ENCODE measurements at places on chromosomes 7 and 10. TPM values are rescaled to one million over a fixed set of nuclear protein-coding genes. Genes with fewer than 3 reads are reported as not detected.

DNA sequence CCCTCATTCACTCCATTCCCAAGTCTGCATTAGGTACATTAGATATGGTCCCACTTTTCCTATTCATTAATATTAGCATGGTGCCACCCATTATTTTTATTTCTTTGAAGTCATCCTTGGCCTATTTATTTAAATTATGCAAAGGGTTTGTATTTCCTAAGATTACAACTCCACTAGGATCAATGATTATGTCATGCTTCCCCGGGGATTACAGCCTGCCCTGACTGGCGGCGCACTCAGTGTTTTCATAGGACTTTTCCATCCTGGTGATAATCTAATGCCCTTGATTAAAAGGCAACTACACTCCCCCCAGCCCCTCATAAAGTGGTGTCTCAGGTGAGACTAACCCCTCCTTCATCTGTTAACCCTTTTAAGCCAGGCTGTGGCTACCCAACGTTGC lies 187.2 kb downstream of the POU6F2 start:
- no peak for DNase-seq

DNA sequence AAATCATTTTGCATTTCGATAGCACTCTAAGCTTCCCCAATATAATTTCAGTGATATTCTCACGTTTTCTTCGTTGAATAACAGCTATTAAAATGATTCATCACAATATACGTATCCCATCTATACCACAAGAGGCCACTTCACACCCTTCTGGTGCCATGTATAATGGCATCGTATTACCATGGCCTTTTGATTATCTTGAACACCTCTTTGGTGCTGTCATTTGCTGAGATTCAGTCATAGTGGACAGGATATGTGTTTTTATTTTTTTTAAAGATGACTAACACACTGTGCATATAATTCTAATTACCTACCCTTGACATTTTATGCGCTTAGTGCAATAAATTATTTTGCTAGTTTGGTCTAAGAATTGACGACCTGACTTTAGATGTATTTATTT lies 6.7 kb upstream of the INSYN2A start:
- DNase-seq: no peak

DNA sequence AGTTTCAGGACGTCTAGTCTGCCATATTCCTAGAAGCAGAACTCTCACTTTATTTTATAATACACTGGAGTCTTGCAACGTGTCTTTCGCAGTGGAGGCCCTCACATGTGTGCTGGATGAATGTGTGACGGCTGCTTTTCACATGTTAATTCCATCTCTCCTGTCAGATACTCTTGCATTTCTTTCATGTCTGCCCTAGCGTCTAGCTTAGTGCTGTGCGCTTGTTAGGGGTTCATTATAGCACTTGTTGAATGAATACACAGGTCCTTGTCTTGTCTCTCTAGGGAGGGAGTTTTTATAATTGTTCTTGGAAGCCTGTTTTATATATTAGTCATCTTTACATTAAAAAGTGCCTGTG lies 94.4 kb downstream of the MAP3K8 start:
- DNase-seq: no peak

- DNase-seq: no peak
Observed at GRCh38 chr10:34037499-34037898, 703.0 kb upstream of the NRP1 start.

DNA sequence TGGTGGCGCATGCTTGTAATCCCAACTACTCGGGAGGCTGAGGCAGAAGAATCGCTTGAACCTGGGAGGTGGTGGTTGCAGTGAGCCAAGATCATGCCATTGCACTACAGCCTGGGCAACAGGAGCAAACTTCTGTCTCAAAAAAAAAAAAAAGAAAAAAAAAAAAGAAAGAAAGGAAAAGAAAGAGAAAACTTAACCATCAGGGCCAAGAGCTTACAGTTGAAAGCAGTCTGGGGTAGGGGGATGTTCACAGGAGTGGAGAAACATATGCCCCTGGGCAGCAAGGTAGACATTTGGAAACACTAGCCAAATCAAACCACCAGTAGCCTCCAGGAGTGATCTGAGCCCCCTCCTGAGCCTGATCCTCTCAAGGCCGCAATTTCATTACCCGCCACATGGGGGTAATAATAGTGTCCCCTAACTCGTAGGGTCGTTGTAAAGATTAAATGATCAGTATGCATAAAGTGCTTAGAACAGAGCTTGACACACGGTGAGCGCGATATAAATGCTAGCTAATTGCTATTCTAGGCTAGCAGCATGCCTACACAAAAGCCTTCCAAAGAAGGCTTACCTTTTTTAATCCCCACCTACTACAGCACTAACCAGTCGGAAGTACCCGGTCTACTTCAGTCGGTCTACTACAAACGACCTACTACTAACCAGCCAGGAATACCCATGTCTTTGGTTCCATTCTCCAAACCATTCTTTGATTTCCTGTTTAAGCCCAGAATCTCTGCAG lies 274.3 kb upstream of the NEBL start:
- no peak for DNase-seq

GRCh38 chr7:82810558-82811259 lies 352.0 kb downstream of the PCLO start:
- DNase-seq: peak; percentile 45

GRCh38 chr10:35758076-35758475 lies 116.0 kb upstream of the FZD8 start:
- DNase-seq: no peak

- no peak for DNase-seq
Observed at GRCh38 chr10:89659143-89660131, 14.4 kb upstream of the PANK1 start.

- no peak for DNase-seq
Observed at GRCh38 chr7:20183086-20183485, 34.1 kb downstream of the MACC1 start.

DNA sequence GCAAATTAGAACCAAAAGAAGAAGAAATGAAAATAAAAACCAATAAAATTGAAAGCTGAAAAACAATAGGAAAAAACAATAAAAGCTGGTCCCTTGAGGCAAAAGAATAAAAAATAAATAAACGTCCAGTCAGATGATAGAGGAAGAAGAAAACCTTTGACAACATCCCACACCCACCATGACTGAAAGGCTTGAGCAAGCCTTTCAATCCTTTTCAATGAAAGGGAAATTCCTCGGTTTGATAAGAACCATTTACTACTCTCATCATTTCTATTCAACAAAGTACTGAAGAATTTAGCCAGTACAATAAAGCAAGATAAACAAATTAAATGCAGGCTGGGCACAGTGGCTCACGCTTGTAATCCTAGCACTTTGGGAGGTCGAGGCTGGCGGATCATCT lies 3.8 kb downstream of the SLC25A40 start:
- no peak for DNase-seq

DNA sequence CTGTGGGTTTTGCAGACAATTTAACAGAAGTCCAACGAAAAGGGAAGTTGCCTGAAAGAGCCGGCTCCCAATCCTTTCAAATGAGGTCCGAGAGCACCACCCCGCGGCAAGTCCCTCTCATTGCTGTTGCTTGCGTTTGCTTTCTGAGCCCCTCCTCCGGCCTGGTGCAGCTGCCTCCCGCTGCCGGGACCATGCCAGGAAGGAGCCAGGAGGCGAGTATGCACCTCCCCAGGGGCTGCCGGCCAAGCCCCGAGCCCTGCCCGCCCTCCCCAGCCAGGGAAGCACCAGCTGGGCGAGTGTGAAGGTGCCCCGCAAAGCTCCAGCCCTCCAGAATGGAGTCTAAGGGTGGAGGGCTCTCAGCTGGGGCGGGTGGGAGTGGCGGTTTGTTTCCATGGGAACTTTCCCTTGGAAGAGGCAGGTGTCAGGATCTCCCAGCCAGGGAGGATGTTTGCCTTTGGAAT lies 25.8 kb upstream of the PPP2R2D start:
- peak; percentile 57 for DNase-seq

DNA sequence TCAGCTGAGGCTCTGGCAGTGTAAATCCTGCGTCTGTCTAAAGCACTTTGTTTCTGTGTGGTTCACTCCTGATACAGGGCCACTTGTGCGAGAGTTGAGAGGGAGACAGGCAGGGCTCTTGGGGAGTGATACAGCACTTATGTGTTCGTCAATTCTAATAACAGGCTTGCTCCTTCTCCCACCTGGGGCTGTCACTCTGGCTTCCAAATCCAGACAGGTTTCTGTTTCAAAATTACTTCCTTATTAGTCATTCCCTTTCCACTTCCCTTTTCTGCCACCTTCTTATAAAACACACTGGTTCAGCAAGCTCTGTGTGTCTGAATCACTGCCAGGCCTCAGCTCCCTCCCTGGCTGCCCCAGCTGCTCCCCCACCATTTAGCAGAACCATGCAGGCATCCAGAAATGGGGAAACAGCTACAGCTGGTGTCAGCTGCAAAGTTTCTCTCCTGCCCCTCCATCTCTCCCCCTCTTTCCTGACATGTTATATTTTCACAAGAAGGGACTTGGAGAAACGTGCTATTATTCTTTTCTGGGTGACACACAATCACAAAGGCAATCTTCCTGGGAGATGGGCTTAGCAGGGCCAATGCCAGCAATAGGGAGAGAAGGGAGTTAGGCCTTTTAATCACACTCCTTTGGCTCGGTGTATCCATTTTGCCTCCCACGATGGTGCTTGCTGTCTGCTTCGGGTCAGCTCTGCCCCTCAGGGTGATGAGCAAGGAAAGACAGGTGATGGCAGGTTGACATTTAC lies 58.4 kb upstream of the ZNRF2 start:
- peak; percentile 69 for DNase-seq

DNA sequence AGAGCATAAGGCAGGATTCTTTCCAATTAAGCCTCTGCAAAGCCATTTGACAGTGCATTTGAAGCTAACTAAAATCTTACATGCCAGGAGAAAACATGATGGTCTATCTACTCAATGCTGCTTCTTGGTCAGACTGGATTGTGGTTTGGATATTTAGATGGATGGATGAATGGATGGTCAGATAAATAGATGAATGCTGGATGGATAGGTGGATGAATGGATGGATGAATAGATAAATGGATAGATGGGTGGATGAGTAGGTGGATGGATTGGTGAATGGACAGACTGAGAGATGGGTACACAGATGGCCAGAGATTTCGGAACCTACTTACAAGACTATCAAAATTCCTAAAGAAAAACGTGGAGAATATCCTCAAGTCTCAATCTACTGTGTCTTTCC lies 127.6 kb downstream of the SFMBT2 start:
- no peak for DNase-seq

- DNase-seq: no peak
Observed at GRCh38 chr7:158317238-158318205, 270.1 kb downstream of the PTPRN2 start.

- DNase-seq: no peak
Observed at GRCh38 chr7:111771638-111772037, 209.3 kb upstream of the IMMP2L start.

GRCh38 chr7:66597461-66597860 lies 31.2 kb upstream of the KCTD7 start:
- DNase-seq: no peak

- DNase-seq: no peak
Observed at GRCh38 chr10:125163803-125164202, 3.4 kb upstream of the CTBP2 start.

- no peak for DNase-seq
Observed at GRCh38 chr10:60382946-60383681, 6.6 kb downstream of the ANK3 start.

DNA sequence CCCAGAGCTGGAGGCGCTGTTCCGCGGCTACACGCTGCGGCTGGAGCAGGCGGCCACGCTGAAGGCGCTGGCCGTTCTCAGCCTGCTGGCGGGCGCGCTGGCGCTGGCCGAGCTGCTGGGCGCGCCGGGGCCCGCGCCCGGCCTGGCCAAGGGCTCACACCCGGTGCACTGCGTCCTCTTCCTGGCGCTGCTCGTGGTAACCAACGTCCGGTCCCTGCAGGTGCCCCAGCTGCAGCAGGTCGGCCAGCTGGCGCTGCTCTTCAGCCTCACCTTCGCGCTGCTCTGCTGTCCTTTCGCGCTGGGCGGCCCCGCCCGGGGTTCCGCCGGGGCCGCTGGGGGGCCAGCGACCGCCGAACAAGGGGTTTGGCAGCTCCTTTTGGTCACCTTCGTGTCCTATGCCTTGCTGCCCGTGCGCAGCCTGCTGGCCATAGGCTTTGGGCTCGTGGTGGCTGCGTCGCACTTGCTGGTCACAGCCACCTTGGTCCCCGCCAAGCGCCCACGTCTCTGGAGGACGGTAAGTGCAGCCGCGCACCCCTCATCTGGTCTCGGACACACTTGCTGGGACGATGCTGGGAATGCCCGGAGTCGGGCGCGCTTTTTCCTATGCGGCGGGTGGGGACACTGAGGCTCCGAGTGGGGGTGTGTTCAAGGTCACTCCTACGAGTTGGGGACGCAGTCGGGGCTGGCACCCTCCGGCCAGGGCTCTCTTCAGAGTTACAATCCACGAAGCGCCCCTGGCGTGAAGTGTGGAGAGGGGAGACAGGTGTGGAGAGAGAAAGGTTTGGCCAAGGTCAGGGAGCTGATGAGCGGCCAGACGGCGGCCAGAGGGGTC lies 717 bp downstream of the ADCY1 start:
- DNase-seq: peak; percentile 59

GRCh38 chr10:95553674-95554073 lies 7.5 kb downstream of the SORBS1 start:
- no peak for DNase-seq

DNA sequence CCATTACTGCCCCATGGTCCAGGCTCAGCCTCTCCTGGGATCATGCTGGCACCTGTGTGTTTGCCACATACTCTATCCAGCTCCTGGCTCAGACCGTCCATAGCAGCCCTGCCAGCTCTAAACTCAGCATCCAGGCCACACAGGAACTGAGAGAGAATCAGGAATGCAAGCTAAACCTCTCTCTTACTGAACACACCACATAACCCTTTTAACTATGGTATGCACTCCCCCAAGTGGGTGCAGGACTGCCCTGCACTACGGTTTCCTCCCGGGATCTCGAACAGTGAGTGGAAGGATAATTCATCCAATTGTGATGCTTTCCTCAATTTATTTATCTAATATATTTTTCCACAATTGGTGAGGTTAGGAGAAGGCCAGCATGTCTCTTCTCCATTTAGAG lies 17.1 kb upstream of the ZNF800 start:
- no peak for DNase-seq

- DNase-seq: peak; percentile 27
Observed at GRCh38 chr10:104337521-104337984, 712 bp downstream of the ITPRIP start.

The PRKCQ gene
- polyA plus RNA-seq: 3.4 TPM

The TMEM130 gene
- not detected for polyA plus RNA-seq

The AASS gene
- polyA plus RNA-seq: 17.0 TPM

The CISD1 gene
- polyA plus RNA-seq: 69.2 TPM

The TMEM229A gene
- 2.2 TPM for polyA plus RNA-seq

The SPDYE5 gene
- not detected for polyA plus RNA-seq

The GJD4 gene
- 0.03 TPM for polyA plus RNA-seq

The ALDH18A1 gene
- polyA plus RNA-seq: 46.5 TPM

The SUN3 gene
- polyA plus RNA-seq: not detected

The COPG2 gene
- 5.6 TPM for polyA plus RNA-seq

The BNIP3 gene
- 21.9 TPM for polyA plus RNA-seq

The PIP gene
- polyA plus RNA-seq: not detected

The CTAGE15 gene
- polyA plus RNA-seq: 5.0 TPM
